ENCODE measurements at places on chromosomes 7 and 10.

DNA sequence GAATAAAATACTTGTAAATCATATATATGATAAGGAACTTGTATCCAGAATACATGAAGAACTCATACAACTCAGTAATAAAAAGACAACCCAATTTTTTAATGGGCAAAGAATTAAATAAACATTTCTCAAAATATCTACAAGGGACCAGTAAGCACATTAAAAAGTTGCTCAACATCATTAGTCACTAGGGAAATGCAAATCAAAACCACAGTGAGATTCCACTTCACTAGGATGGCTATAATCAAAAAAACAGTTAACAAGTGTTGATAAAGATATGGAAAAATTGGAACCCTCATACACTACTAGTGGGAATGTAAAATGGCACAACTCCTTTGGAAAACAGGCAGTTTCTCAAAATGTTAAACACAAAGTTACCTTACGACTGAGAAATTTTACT, 40.3 kb upstream of the YAE1 start:
- DNase-seq: no peak

DNA sequence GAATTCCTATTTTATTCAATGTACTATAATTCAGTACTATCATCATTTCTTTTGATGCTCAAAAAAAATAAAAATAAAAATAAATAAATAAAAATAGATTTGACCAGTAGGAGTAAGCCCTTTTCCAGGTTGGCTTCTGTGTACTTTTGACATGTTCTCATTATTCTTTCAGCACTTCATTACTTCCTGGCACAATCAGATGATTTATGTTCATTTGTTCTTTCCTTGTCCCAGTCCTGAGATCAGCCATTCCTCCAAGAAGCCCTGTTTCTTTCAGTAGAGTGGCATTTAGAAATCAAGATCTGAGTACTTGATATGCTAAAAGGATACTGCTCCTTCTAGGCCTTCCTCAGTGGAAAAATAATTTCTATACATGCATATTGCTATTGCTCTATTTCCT, 20.9 kb downstream of the ARL4A start:
- no peak for DNase-seq

GRCh38 chr7:86793136-86793535, 149.4 kb downstream of the GRM3 start:
- no peak for DNase-seq

DNA sequence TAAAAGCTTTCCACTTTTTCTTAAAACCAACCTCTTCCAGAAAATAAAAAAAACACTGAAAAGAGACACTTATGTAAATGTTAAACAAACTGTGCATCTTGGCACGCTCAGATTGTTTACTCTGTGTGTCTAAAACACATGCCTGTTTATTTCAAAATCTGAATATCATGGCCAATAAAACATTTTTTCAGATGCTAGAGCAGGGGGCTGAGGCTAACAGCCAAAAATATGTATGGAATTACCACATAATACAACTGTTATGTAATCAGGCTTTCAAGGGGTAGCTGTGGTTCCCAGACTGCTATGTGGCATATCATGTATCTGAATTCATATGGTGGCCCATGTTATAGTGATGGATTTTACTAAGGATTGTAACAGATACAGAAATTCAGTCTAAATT, 130.4 kb downstream of the HIBADH start:
- no peak for DNase-seq

DNA sequence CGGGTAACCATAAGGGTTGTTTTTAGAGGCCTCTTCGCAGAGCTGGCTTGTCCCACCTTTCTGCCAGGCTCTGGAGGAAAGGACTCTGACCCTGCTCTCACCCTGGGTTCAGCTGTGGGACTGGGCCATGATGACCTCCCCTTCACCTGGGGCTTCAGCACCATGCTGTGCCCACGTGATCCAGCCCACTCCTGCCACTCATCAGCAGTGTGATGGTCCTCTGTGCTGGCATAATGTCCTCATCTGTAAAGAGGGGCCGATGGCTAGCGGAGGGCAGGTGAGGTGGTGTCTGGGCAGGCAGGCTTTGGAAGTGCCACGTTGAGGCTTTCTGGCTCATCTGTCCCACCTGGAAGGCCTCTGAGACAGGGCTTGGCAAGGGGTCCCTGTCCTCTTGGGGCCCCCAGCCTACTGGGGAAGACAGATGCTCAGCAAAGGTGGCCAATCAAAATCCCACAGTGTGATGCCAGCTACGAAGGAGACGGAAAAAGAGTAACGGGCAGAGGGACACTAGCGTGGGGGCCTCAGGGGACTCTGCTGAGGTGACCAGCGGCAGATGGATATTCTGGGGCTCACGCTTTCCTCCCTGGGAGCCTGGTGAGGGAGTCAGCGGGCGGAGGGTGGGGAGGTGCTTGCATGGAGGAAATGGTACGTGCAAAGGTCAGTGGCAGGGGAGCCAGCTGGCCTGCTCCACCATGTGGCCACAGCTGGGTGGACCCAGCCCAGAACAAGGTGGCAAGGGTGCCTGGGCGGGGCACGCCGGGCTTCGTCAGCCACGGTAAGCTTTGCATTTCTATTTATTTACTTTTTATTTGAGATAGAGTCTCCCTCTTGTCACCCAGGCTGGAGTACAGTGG, 5.4 kb downstream of the LRWD1 start:
- no peak for DNase-seq

GRCh38 chr7:120462991-120463390, 190.0 kb downstream of the KCND2 start:
- DNase-seq: no peak
